Right cardiac atrium (tissue), 5 donors: ENCODE measurements at places on chromosomes 3 and 15. TPM values are rescaled to one million over a fixed set of nuclear protein-coding genes. Genes with fewer than 3 reads are reported as not detected.

Gene UBA7
- polyA plus RNA-seq = 25.1 TPM

Gene PLOD2
- polyA plus RNA-seq = 20.3 TPM

Gene ANKRD34C
- 0.02 TPM for polyA plus RNA-seq

Gene RPSA
- polyA plus RNA-seq = 619 TPM

Gene WNT7A
- polyA plus RNA-seq = not detected

Gene CEMIP
- 0.23 TPM for polyA plus RNA-seq

Gene TEX55
- polyA plus RNA-seq = not detected

Gene CSPG5
- polyA plus RNA-seq = 0.86 TPM

Gene LYZL4
- polyA plus RNA-seq = not detected

Gene SOX14
- polyA plus RNA-seq = not detected

Gene GOLGA8R
- polyA plus RNA-seq = 2.3 TPM

Gene DUOX1
- polyA plus RNA-seq = 2.0 TPM

Gene CATSPER2
- polyA plus RNA-seq = 2.5 TPM

Gene GRM7
- not detected for polyA plus RNA-seq

Gene GALNT15
- 10.1 TPM for polyA plus RNA-seq

Gene ACTL6A
- 24.1 TPM for polyA plus RNA-seq

Gene TXNRD3
- polyA plus RNA-seq = 3.8 TPM

Gene PATL2
- 8.3 TPM for polyA plus RNA-seq

Gene CXCR6
- 0.18 TPM for polyA plus RNA-seq

Gene NOX5
- 0.09 TPM for polyA plus RNA-seq

Gene WDR72
- polyA plus RNA-seq = 0.05 TPM

Gene HIGD2B
- not detected for polyA plus RNA-seq

Gene PIF1
- 0.86 TPM for polyA plus RNA-seq

Gene GOLGA6D
- not detected for polyA plus RNA-seq

Gene FETUB
- polyA plus RNA-seq = 0.07 TPM

Gene POTEB
- not detected for polyA plus RNA-seq

Gene CFAP161
- 0.32 TPM for polyA plus RNA-seq

Gene ARHGAP11A
- polyA plus RNA-seq = 0.54 TPM

Gene THSD4
- polyA plus RNA-seq = 40.5 TPM

Gene FOXB1
- not detected for polyA plus RNA-seq

Gene NTRK3
- 3.6 TPM for polyA plus RNA-seq

Gene CPA3
- polyA plus RNA-seq = 0.11 TPM

Gene ISL2
- polyA plus RNA-seq = 0.05 TPM

Gene CNTN3
- 5.6 TPM for polyA plus RNA-seq

Gene MAGI1
- polyA plus RNA-seq = 15.8 TPM
